ENCODE measurements at places on chromosomes 1 and 21.

DNA sequence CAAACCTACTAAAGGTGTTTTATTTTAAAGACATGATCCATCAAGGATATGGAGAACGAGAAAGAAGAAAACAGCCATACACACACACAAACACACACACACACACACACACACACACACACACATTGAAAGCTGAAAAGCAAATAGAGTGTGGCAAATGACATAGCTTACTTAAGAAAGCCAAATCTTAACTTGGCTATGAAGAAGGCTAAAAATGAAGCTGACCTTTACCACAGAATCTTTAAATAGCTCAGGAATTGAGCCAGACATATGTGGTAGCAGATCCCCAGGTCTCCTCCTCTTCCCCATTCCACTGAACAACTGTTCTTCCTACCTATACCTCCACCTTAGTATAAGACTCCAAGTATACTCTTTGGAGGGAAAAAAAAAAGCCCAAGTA is 185.6 kb downstream of the CLEC20A start:
- DNase-seq, result no peak

GRCh38 chr1:113834716-113835115 is 22.4 kb upstream of the RSBN1 start:
- no peak for DNase-seq

- no peak for DNase-seq
Observed at GRCh38 chr1:43434256-43434655, 19.5 kb downstream of the HYI start.

DNA sequence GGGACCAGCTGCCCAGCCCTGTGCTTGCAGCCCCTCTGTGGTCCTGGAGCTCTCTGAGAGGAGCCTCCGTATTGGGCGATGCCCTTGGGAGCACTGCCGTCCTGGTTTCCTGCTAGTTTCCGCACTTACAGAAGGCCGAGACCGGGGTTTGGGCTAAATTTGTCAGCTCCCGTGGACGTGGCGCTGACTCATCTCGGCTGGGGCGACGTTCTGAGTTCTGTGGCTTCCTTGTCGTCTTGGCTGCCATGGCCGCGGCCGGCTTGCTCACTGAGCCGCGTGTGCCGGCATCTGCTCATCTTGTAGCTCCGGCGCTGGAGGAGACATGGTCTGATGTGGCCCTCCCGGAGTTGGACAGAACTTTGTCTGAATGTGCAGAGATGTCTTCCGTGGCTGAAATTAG is 64.9 kb downstream of the PCNT start:
- DNase-seq, result no peak

DNA sequence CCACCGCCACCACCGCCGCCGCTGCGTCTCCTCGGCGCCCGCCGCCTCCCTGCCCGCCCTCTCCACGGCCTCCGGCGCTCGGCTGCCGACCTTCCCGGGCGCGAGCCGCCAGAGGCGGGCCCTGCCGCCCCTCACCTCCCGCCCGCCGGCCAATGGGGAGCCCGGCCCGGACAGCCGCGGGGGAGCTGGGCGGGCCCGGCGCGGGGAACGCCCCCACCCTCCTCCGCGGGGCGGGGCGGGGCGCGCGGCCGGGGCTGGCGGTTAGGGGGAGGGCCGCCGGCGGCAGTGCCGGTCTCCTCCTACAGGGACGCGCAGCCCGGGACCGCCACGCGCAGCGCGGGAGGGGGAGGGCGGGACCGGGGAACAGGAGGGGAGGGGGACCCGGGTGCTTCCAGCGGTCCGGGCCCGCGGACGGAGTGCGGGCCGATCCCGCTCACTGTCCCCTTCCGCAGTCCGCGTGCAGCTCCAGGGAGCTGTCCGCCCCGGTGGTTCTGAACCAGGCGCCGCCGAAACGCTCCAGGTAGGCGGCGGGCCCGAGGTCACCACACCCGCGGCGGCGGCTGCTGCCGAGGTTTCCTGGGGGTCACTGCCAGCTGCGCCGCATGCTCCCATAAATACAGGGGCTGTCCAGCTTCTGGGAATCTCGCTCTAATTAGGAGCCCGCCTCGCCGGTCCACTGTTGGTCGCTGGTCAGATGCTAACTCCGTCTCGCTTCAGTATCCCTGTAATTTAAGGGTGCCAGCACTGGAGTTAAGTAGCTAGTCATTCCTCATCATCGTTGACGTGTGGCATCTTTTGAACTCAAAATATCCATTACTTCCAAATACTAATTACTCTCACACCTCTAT is at the start of gene PGBD5:
Gene PGBD5, minus strand, starts transcription at position 87 of the 848 bp plus-strand sequence. CDS start 404 bp downstream, outside the sequence.
- peak; percentile 32 for DNase-seq

DNA sequence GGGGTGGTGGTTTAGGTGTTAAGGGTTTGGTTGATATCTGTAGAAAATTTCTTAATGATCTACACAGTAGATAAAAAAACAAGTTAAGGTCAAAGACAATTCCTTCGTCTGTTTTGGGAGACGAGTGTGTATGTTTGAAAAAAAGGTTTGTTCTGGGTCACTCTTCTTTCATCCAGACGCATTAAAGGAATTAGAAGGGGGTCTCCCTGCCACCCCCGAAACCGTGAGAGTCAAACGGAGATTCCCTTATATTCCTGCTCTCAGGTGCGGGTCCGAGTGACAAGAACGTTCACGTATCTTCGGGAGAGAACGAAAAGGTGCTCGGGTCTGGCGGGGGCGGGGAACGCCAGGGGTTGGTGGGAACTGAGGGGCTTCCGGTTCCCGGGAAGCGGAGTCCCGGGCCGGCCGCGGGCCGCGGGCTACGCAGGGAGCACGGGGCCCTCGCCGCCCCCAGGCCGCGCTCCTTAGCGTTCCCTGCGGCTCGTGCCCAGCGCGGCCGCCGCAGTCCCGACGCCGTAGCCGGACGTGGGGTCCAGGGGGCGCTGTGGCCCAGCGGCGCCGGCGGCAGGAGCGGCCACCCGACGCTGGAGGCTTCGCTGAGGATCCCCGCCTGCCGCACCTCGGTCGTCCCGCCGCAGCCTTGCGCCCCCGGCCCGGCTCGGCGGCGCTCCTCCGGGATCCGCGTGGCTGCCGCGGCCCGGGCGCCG is at the start of gene ZFYVE9:
Gene ZFYVE9, plus strand, starts transcription at position 577 of the 707 bp plus-strand sequence. CDS start 91,118 bp downstream, outside the sequence.
- DNase-seq, result peak; percentile 43

- no peak for DNase-seq
Observed at GRCh38 chr21:37463083-37463801, 96.7 kb downstream of the DYRK1A start.

DNA sequence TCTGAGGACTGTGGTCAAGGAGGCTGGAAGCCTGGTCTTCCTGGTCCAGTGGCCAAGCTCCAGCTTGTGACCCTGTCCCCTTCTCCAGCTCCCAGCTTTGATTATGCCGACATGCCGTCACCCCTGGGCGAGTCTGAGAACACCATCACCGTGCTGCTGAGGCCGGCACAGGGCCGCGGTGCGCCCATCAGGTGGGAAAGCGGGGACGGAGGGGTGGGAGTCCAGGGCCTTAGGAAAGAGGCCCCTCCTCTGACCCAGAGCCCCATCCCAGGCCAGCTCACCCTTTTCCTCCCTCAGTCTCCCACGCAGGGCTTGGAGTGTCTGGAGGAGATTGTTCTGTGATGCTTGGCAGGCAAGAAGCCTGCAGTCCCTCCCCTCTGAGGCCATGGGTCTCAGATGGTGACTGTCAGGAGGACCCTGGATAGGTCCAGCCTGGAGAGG is 43.6 kb downstream of the PTPRU start:
- no peak for DNase-seq

DNA sequence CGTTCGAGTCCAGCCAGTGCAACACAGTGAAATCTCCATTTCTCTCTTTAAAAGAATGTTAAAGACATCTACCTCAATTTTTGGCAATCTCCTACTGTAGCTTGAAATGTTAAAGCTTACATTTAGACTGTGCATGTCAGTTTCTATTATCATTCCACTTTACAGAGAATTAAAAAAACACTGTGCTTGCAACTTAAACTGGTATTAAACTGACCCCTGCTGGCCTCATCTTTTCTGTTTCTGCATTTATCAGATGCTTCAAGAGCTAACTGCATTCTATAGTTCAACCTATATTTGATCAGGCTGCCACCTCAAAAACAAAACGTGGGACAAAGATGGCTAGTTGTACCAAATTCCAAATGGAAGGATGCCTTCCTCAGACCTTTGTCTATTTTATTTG is 226.5 kb downstream of the SMYD3 start:
- no peak for DNase-seq

DNA sequence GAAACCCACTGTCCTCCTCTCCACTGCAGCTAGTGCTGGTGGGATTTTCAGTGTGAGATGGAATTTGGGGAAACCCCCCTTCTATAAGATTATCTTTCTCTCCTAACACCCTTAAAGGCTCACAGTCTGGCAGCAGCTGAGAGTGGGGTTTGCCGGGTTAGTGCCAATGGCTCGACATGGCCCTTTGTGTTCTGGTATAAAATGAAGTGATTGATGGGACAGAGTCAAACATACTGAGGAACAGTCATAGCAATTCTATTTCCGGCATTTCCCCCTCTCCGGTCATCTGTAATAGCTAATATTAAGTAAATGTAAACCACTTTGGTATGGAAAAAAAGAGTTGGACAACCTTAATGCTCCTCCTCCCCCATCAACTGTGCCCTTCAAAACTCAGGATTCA is 37.6 kb downstream of the TFF3 start:
- DNase-seq, result no peak

DNA sequence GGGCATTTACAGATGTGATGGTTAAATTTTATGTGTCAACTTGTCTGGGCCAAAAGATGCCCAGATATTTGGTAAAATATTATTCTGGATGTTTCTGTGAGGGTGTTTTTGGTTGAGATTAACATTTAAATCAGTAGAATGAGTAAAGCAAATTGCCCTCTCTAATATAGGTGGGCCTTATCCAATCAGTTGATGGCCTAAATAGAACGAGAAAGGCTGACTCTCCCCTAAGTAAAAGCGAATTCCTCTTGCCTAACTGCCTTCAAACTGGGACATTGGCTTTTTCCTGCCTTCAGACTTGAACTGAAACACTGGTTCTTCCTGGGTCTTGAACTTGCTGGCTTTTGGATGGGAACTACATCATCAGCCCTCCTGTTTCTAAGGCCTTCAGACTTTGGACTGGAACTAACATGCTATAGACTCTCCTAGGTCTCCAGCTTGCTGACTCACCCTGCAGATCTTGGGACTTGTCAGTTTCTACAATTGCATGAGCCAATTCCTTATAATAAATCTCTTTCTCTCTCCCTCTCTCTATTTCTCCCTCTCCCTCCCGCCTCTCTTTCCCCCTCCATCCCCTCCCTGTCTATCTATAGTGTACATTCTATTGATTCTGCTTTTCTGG is 10.2 kb upstream of the NAV1 start:
- no peak for DNase-seq

GRCh38 chr1:31663622-31664452 is 19.2 kb upstream of the PEF1 start:
- peak; percentile 50 for DNase-seq

DNA sequence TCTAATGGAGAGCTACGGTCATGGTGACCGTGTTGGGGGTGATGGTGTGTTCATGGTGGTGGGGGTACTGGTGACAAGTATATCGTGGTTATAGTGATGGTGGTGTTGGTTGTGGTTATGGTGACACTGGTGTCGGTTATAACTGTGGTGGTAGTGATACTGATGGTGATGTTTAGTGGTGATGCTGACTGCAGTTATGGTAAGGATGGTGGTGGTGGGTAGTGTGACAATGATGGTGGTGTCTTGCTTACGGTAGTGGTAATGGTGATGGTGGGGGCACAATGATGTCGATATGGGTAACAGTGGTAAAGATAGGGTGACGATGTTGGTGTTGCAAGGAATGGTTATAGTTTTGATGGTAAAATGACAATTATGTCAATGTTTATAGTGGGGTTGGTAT is 98.9 kb upstream of the SLC2A1 start:
- no peak for DNase-seq

- DNase-seq, result no peak
Observed at GRCh38 chr1:40599926-40600325, 65.6 kb downstream of the RIMS3 start.

GRCh38 chr1:201385299-201385891 is 7.9 kb upstream of the TNNT2 start:
- no peak for DNase-seq

DNA sequence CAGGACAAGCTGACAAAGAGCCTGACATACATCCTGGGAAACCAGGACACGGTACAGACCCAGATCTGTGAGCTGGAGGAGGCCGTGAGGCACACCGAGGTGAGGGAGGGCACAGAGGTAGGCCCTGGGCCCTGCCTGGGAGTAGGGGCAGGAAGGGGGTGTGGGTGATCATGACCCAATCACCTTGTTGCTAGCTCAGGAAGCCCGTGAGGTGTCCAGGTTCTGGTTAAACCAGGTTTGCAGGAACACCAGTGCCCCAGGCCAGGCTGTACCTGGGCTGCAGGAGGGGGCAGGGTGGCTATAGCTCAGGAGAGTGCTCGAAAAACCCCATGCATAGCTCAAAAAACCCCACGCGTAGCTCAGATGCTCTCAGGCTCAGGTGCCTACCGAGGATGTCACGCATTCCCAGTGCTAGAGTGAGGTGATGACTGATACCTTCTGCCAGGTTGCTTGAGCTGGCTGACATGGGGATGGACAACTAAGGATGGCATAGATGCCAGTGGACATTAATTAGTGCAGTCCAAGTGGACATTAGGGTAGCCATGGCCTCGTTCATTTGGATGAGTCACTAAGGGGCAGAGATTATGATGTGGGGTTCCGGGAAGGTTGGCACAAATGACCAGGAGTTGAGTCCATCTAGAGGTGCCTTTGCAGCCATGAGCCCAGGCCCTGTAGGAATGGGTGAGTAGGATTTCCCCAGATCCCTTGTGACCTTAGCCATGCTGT is 3.7 kb downstream of the TRIM46 start:
- DNase-seq, result no peak

GRCh38 chr1:59063501-59063900 is 233.4 kb upstream of the FGGY start:
- no peak for DNase-seq

GRCh38 chr1:9719978-9720722 is 68.6 kb downstream of the PIK3CD start:
- DNase-seq, result no peak

- DNase-seq, result peak; percentile 73
Observed at GRCh38 chr1:33367485-33368405, 46.8 kb upstream of the A3GALT2 start.

- no peak for DNase-seq
Observed at GRCh38 chr1:235851939-235852338, 14.8 kb downstream of the LYST start.

- DNase-seq, result no peak
Observed at GRCh38 chr1:64472805-64473204, 2.9 kb downstream of the CACHD1 start.

DNA sequence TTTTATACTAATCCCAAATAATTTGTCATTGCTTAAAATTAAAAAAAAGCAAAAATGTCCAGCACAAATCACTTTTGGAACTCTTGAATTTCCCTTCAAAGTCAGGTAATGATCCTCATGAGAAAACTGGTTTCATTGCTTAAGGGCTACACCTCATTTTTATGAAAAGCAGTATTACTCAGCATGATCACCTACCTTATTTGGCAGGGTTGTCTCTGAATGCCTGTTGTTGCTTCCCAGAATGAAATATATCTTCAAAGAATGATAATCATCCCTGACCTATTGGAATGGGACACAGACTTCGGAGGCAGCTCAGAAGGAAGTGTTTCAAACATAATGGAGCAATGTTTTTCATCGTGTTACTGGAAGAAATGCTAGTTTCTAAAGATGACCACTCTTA is 29.7 kb downstream of the C1orf21 start:
- DNase-seq, result no peak

- DNase-seq, result no peak
Observed at GRCh38 chr1:163168053-163168452, 34.7 kb downstream of the RGS5 start.

GRCh38 chr1:59892841-59893811 is 33.4 kb downstream of the CYP2J2 start:
- no peak for DNase-seq

- no peak for DNase-seq
Observed at GRCh38 chr21:40153351-40153750, 286.1 kb downstream of the PCP4 start.

GRCh38 chr1:51642739-51643142 is 25.8 kb downstream of the OSBPL9 start:
- DNase-seq, result no peak

All from stimulated activated CD8-positive, alpha-beta memory T cell treated with anti-CD3 and anti-CD28 coated beads, Interleukin-15, amount 100 ng/mL, for 24 hours (primary cell).